ENCODE measurements at places on chromosomes 6 and 20.

DNA sequence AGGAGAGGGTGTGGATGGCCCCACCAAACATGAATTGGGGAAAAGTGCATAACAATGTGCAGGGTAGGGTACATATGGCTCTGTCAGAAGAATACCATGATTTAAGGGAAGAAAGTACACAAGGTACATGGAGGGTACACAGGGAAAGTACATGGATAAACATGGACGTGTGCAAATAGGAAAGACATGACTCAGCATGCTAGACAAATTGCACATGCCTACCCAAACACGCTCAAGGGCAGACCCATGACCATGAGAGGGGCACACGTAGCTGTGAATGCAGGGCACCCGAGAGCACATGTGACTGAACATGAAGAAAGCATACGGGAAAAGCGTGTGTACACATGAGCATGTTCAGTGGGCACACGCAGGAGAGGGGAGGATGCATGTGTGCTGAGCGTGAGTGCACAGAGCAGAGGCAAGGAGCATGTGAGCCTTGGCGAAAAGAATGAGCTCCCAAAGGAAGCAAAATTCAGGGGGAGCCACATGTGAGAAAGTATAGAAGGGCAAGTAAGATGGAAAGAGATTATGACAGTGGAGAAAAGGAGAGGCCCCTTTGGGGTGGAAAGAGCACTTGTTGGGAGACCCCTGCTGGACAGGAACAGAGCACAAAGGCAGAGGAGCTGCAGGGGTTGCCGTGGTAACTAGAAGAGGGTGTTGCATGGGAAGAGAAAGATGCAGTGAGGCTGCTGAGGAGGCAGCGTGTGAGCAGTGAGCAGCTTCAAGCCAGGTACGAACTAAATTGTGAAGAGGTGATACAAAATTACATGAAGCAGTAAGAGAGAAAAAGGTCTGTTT lies 17.8 kb downstream of the OR2H2 start:
- no peak for DNase-seq

- no peak for DNase-seq
Observed at GRCh38 chr6:31008165-31008564, 2.1 kb upstream of the MUC22 start.

DNA sequence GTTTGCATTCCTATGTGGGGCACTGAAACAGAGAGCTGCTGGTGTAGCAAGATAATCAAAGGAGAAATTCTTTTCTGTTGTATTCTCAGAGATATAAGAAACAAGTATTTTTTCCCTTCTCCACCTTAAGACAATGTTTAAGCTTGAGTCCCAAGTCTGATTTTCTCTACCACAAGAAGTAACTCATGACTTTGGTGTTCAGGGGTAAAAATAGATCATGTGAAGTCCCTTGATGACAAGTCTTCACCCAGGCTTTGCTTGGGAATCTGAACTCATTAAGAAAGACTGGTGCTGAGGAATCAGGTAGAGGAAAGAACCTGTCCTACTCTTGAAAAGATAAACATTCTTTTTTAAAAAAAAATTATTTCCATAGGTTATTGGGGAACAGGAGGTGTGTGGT lies 205.6 kb downstream of the ALDH8A1 start:
- DNase-seq, result no peak

DNA sequence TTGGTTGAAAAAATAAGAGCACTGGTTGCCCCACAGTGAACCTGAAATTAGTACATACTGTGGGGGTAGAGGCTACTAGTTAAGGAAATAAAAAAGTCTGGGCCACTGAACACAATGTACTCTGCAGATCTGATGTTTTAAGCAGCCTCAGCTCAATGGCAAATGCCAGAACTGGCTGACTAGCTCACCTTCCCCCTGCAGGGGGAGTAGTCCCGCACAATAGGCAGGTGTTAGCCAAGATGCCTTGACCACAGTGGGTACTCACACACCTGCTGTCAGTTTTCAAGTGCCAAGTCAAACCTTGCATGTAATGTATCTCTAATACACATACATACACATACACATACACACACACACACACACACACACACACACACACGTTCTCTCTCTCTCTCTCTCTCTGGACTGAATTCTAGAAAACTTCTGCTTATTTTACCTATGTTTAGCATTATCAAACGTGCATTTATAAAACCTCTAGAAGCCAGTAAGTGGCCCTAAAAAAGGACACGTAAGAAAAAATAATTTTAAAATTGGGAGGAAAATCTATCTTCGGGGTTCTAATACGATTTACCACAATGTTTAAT lies 36.1 kb downstream of the GMDS start:
- peak; percentile 23 for DNase-seq

GRCh38 chr6:167795874-167796191 lies 30.9 kb upstream of the AFDN start:
- DNase-seq, result no peak

GRCh38 chr20:48215536-48215935 lies 430.3 kb upstream of the SULF2 start:
- DNase-seq, result no peak

- no peak for DNase-seq
Observed at GRCh38 chr20:41260734-41261220, 56.8 kb downstream of the ZHX3 start.

GRCh38 chr6:8657522-8657921 lies 222.2 kb upstream of the SLC35B3 start:
- no peak for DNase-seq

All from neuronal stem cell (in vitro differentiated cells).